ENCODE measurements at places on chromosomes 13 and 19.
A peak's percentile ranks its signal among the peaks of the same experiment; 100 is the strongest.

GRCh38 chr19:2636141-2636896 is 66.2 kb downstream of the GNG7 start:
- DNase-seq: no peak

- DNase-seq: peak; percentile 19
Measured at GRCh38 chr19:53132141-53132991, at the start of gene ZNF415. Gene ZNF415, minus strand, starts transcription at chr19:53132910. Its CDS starts 10,234 bp downstream, at chr19:53122676.

- DNase-seq: no peak
Measured at GRCh38 chr13:108834193-108834592, 204.8 kb downstream of the MYO16 start.

DNA sequence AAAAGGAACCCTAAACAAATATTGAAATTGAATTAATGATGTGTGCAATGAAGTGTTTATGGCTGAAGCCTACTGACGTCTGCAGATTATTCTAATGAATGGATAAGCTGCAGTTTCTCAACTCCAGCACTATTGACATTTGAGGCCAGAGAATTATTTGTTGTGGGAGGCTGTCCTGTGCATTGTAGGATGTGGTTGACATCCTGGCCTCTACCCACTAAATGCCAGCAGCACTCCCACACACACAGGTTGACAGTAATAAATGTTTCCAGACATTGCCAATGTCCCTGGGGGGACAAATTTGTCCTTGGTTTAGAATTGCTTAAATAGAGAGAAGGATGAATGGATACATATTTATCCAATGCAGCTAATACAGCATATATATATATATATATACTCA is 19.2 kb upstream of the MYH14 start:
- no peak for DNase-seq

DNA sequence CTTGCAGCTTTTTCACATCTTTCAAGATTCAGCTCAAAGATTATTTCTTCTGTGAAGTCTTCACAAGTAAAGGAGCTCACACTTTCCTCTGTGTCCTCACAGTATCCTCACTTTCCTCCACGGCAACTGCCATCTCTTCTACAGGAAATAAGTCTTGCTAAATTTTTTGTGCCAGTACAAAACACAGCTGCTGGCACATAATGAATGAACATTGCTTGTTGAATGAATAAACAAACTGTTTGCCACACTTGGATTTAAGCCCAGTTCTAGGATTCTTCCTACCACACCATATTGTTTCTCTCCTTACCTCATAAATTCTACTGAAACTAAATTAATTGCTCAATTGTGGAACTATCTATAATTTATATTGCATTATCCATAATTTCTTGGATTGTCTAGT is 59.5 kb downstream of the RAP2A start:
- DNase-seq: no peak

- peak; percentile 93 for DNase-seq
Measured at GRCh38 chr13:61415058-61415721, 459 bp downstream of the PCDH20 start.

Data from NCI-H524 (cell line).